ENCODE measurements at places on chromosomes 12 and 14. TPM values are rescaled to one million over a fixed set of nuclear protein-coding genes. Genes with fewer than 3 reads are reported as not detected.

DNA sequence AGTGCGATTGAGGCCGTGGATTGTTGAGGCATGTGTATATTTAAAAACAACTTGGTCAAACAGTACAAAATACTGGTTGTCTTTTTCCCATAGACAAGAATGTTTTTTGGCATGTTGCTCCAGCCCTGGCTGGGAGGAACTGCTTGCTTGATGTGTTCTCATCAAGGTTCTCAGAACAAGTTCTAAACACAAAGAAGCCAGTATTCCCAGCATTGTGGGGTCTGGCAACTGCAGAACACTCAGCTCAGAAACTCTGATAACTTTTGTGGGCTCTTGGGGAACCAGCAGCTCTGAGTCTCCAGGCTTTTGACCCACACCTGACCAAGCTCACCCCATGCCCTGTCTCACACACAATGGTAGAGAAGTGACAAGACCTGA lies 27.1 kb upstream of the DICER1 start:
- no peak for DNase-seq

DNA sequence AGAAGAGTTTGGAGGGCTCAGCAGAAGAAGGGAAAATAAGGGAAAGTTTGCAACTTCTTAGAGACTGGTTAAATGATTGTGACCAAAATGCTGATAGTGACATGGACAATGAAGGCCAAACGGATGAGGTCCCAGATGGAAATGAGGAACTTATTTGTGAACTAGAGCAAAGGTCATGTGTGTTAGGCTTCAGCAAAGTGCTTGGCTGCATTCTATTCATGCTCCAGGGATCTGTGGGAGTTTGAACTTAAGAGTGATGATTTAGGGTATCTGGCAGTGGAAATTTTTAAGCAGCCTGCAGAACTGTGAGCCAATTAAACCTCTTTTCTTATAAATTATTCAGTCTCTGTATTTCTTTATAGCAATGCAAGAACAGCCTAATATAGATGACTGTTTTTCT lies 88.9 kb upstream of the ARHGAP5 start:
- no peak for DNase-seq

DNA sequence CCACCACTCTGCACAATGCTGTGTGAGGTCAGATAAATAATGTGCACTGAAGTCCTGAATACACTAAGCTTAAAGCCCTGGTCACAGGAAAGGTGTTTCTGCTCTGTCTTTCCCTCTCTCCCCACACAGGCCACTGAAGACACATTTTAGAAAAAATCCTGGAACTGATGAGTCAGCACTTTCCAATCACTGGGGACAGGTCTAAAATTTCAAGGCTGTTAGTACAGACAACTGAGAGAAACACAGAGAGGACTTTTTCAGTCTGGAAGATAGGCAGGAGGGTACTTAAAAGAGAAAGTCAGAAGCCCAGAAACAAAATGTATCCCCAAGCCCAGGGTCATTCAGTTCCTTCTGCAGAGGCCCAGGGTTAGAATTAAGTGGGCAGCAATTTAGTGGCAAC lies 333.9 kb upstream of the CCDC196 start:
- no peak for DNase-seq

DNA sequence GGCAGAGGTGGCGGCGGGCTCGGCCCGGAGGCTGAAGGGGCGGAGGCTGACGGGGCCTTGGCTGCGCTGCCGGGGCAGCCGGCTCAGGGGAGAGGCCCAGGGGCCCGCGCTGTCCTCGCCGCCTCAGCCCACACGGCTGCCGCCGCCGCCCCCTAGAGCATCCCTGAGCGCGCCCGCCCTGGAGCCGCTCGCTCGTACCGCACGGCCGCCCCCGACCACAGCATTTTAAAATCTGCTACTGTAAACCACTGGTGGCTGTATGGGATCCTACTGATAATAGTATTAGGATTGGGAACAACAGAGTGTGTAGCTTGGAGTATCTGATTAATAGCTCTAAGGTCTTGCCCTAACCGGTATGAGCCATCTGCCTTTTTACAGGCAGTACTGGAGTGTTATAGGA lies 22.2 kb upstream of the EDDM3A start:
- DNase-seq = no peak

GRCh38 chr12:72234886-72235285 lies 37.3 kb upstream of the TRHDE start:
- no peak for DNase-seq

- DNase-seq = no peak
Observed at GRCh38 chr12:104604995-104605675, 148.4 kb downstream of the CHST11 start.

DNA sequence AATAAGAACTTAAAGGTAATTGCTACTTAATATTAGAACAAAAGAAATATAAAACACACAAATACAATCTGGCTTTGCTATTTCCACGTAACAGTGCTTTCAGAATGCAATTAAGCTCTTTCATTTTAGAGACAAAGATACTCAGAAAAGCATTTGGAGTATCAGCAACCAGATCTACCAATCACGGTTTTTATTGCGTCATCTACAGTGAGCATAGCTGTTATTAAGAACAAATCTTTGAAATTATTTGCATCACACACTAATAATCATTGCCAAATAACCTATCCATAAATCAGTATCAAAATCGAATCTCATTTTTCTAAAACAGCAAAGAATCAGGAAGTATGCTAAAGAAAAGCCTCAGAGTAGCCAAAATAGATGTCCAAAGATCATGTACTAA lies 26.9 kb upstream of the GARIN2 start:
- DNase-seq = no peak

- no peak for DNase-seq
Observed at GRCh38 chr12:105956662-105957457, 181.9 kb downstream of the NUAK1 start.

DNA sequence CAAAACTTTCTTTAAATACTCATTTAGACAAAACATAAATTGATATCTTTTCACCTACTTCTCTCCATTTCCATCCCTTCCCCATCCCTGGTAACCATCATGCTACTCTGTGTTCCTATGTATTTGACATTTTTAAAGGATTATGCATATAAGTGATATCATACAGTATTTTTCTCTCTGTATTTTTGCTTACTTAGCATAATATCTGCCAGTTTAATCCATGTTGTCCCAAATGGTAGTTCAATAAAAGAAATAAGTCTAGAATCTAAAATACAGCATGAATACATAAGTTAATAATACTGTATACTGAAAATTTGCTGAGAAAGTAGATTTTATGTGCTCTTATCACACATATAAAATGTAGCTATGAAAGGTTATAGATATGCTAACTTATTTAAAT lies 190.3 kb upstream of the NAV3 start:
- no peak for DNase-seq

GRCh38 chr12:92136965-92137721 lies 8.5 kb downstream of the BTG1 start:
- DNase-seq = no peak

- no peak for DNase-seq
Observed at GRCh38 chr12:123096182-123096581, 54.7 kb downstream of the PITPNM2 start.

GRCh38 chr14:75174066-75174465 lies 2.3 kb downstream of the TMED10 start:
- no peak for DNase-seq

Gene CPM
- total RNA-seq = 1.9 TPM

Gene DYNLL1
- total RNA-seq = 70.2 TPM

Gene BATF
- total RNA-seq = 20.3 TPM

Gene SMCO2
- not detected for total RNA-seq

Gene RNF212B
- 0.89 TPM for total RNA-seq
